ENCODE measurements at places on chromosomes 4 and X.

DNA sequence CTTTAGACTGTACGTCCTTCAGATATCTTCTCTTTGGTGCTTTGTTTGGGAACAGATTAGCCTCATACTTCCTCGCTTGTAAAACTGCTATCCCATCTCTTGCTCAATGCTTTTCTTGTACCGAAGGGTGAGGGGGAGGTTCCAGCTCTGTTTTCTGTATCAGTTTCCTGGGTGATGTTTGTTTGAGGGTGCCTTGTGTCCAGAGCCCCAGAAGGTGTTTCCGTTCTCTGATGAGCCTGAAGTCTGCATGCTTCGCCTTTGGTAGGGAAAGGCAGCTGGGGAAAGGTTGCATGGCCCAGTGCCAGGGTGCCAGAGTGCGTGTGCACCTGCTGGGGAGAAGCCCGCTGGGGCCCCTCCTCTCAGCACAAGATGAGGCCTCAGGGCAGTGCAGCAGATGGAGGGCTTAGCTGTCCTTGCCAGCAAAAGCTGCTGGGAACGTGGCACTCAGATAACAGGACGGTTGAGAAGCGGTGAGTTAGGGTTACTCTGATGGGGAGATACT, 73.7 kb downstream of the TBL1X start:
- DNase-seq = no peak

DNA sequence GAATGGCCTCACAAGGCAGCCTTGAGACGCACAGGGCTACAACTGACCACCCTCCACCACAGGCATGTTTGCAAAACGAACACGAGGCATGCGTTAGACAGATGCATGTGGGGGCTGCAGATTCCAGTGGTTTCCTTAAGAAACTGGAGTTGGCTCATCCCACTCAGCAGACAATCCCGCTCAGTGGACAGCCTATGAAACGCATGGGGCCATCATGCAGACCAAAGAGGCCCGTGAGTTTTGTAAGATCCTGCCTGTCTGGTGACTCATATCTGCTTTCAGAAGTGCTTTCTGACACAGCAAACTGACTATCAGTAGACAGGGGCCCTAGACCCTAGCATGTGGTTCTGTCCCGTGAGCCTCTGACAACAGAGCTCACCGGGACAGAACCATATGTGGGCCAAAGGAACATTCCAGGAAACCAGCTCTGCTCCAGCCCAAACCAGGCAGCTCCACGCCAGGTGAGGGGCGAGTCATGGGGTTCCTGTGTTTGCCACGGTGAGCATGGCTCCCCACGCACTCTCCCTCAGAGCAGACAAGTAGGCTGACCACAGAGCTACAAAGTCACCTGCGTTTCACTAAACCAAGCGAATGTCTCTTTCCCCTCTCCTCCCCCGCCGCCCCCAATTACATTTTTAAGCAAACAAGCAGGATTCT, 74.4 kb downstream of the MTMR1 start:
- peak; percentile 86 for DNase-seq

GRCh38 chrX:152444338-152444737, 6.8 kb downstream of the GABRA3 start:
- DNase-seq = no peak

DNA sequence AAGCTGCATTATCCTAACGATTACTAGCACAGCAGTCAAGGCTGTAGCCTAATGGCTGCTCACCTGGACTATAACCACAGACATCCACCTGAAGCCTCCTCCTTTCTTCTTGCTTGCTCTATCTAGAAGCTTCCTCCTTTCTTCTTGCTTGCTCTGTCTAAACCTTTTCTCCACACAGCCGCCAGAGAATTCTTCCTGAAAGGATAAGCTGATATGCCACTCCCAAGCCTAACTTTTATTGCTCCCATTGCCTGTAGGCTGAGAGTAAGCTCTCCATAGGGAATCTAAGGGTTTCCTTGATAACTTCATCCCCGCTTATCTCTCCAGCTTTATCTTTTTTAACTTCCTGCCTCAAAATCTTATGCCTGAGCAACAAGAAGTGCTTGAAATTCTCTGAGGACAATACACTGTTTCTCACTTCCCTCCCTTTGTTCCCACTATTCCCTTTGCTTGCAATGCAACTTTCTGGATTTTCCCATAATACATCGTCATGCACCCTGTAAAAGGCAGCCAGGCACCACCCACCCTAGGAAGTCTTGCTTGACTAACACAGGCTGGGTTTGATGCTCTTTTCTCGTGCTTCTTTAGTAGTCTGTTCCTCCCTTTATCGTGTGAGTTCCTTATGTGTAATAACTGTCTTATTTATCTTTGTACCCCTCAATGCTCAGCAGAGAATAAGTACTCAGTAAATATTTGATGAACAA, 1.4 kb upstream of the LRIT3 start:
- no peak for DNase-seq

- no peak for DNase-seq
These were observed 124.2 kb upstream of the NRK start for GRCh38 chrX:105697984-105698781.

GRCh38 chr4:6047130-6047673, 29.0 kb upstream of the C4orf50 start:
- no peak for DNase-seq

Measured in fibroblast of skin of right quadriceps (primary cell).